Non-pigmented ciliary epithelial cell (primary cell): ENCODE measurements at places on chromosomes 6 and 20.

DNA sequence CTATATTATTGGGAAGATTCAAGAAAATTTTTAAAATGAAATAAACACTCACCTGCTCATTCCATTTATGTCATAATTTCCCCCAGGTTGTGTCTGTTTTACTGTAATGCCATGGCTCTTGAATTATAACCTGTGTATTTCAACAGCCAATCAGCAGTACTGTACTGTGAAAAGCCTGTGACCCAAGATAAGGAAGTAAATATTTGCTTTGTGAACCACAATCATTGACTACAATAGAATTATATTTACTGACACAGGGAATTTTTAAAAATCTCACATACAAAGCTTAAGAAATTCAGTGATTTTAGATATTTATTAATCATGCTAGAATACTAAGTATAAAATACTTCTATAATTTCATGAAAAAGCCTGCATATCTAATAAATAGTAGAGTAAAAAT, 6.0 kb downstream of the RGS17 start:
- no peak for DNase-seq

DNA sequence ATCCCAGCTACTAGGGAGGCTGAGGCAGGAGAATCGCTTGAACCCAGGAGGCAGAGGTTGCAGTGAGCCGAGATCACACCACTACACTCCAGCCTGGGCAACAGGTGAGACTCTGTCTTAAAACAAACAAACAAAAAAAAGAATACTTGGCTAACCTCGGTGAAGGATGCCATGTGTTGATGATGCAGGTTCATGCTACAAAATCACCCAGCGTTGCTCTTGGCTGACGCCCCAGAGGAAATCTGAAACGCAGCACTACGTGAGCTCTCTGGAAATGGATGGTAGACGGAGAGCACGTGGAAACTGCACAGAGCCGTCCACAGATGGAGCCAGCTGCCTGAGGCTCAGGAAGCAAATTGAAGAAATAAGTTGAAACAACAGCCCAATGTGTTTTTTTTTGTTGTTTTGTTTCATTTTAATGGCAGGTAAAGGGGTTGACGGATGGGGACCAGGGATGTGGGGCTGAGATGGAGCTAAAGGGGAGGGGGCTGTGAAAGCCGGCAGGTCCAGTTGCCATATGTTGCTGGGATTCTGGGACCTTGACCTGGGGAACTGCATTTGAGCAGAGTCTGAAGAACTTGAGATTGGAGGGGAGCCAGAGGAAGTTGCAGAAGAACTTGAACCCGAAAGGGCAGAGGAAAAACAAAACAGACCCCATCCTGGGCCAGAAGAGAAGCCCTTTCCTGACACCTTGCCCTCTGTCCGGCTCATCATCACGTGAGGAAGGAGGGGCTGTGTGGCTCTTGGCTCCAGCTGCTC, 12.8 kb upstream of the MANBAL start:
- DNase-seq: peak; percentile 60

DNA sequence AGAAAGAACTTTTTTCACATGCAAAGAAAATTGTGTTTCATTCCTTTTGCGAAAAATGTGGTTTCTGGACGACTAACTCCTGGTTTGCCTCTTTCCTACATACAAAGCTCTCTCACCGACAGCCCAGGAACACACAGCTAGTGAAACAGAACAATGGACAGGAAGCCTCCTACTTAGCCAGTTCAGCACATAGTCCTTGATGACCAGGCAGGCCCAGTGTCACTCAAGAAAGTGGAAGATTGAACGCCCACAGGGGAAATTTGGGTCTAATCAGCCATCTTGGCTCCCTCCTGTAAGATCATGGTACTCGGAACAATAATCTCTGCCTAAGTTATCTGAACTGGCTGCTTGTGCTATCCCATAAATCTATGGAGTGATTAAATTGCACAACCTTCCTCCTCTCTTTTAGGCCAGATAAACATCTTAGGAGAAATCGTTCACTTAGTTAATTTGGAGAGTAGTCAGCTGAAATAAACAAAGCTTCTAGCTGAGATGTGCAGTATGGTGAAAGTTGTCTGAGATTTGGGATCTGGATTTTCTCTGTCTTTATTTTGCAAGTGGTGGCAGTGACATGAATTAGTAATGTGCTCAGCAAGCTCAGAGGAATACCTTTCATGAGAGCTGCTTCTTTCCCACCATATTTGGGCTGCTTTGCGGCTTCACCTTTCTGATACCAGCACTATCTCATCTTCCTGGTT, 147.0 kb downstream of the MTFR2 start:
- no peak for DNase-seq

- peak; percentile 36 for DNase-seq
Observed at GRCh38 chr6:143621876-143622605, 55.7 kb upstream of the PHACTR2 start.

DNA sequence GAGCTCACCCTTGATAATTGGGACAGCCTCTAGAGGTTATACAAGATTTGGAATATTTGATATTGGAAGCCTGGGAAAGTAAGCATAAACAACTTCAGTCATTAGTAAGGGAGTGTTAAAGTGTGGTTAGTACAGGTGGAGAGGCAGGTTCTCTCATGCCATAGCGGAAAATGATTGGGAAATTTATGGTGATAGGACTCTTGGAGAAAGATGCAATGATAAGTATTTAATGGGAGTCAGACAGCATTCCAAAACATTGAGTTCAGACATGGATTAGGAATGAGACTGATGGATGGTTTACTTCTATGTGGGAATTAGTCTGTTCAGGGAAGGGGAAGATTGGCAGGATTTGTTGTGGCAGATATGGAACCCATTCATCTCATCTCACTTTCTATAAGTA, 152.7 kb downstream of the MCHR2 start:
- no peak for DNase-seq

DNA sequence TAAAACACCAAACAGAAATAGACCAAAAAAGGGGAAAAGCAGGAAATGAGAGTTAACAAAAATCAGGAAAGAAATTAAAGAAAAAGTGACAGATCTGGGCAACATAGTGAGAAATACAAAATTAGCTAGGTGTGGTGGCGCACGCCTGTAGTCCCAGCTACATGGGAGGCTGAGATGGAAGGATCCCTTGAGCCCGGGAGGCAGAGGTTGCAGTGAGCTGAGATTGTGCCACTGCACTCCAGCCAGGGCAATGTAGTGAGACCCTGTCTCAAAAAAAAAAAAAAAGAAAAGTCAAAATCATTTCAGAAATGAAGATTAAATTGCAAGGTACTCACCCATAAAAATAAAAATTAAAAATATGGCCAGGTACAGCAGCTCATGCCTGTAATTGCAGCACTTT, 13.0 kb upstream of the GRM4 start:
- DNase-seq: no peak

GRCh38 chr6:129696843-129697242, 13.1 kb downstream of the ARHGAP18 start:
- DNase-seq: no peak

GRCh38 chr6:37256692-37257319, 766 bp upstream of the TBC1D22B start:
- DNase-seq: no peak

DNA sequence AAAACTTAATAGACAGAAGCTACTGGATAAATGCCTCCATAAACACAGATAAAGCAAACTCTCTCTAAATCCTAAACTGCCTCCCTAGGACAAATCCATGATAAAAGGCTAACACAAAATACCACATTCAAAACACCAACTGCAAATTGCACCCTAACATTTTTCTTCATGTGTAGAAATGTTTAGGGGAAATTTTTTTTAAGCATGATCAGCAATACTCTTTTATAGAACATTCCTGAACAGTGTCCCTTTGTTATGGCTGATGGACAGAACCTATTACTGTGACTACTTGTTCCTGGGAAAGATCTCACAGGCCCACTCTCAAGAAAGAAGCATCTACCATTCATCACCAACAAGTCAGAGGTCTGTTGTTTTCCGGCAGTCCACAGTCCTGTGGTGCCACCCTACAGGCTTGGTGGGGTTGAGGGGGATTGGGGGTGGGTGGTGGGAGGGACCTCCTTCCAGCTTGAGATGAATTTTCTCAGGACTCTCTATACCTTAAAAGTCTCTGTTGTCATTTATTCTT, 64.5 kb downstream of the DTNBP1 start:
- DNase-seq: no peak

- DNase-seq: no peak
Observed at GRCh38 chr6:47650553-47651432, 47.6 kb upstream of the ADGRF4 start.

DNA sequence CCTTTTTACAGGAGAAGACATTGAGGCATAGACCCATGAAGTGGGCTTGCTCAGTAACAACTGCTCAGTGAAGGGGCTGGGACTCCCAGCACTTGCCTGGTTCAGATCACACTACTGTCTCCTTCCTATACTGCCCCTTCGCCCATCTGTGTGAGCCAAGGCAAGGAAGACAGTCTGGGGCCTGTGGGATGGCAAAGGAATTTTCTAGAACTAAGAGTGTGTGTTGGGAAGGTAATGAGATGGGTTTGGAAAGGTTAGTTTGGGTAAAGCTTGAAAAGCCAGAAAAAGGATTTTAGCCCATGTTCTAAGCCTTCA, 213.3 kb upstream of the AGPAT4 start:
- DNase-seq: no peak

DNA sequence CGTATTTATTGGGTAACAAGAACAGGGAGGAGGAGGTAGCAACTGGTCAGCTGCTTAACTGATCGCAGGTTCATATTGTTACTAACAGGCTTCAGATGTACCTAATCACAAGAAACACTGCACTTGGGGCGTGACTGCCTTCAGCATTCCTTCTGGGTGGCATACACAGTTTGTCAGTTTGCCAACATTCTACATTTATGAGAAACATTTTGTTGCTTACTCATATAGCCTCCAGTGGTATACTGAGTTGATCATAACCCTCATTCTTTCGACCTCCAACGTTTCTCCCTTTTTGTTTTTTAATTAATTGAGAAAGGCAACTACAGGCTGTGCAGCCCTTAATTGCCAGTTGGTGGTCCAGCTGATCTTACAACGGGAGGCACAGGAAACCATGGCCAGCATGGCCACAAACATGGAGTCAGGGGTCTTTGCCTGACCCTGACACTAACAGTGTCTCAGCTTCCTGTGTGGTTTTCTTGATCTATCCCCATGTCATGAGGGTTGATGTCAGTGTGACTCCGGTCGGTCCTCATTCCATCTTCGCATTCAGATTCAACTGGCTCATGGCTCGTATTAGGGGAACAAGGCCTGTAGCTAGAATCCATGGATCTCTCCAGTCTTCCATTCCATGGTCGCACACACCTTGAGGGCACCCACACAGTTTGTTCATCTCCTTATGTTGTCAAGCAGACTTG, 9.4 kb downstream of the EPB41L2 start:
- DNase-seq: no peak

DNA sequence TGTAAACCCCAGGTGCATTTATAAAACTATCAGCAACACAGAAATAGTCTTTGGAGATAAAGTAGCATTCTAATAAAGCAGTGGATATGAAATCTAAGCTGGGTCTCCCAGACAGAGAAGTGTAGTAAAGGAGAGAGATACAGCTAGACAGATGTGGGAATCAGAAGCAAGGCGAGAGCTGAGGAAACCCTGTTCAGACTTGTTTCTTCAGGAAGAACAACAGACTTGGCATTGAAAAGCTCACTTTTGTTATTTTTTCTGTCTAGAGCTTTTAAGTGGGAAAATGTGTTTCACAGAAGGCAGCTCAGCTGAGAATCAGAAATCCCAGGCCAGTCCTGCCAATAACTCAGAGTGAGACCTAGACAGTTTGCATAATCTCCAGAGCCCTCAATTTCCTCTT, 52.9 kb downstream of the SLC35B3 start:
- no peak for DNase-seq

GRCh38 chr6:106894978-106895702, 79.4 kb downstream of the CD24 start:
- DNase-seq: peak; percentile 10

GRCh38 chr6:16762550-16763477, 1.6 kb upstream of the ATXN1 start:
- peak; percentile 83 for DNase-seq

DNA sequence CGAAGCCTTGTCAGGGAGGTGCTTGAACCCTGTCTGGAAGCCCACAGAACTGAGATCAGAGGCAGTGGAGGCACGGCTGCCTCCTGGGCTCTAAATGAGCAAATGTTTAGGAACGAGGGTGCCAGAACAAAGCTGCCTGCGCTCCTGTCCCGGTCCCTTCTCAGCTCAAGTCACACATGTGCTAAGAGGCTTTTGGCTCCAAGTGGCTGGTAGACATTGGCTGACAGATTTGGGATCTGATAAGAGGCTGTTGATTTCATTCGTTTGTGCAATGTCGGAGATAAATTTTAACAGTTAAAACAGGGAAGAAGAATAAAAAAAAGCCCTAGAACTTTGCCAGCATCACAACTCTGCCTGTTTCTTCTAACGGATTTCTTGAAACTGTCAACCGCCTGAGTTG, 191.8 kb downstream of the NRN1 start:
- no peak for DNase-seq

DNA sequence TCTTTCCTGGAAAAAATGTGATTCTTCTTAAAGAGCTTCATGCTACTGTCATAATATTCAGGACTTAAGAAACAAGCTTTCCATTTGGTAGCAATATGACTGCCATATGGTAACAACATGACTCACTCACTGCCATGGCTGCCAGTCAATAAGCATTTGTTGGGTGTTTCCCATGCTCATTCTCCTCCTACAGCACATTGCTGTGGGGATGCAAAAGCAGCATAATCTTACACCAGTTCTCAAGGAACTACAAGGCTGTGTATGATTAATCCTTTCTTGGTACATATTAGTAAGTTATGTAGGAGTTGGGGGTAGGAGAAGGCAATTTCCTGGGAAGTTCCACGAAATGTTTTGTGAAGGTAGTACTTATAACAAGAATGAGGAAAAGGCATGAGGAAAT, 76.7 kb downstream of the CEP162 start:
- DNase-seq: peak; percentile 30

- no peak for DNase-seq
Observed at GRCh38 chr6:168905451-168906090, 348.1 kb downstream of the THBS2 start.

- DNase-seq: no peak
Observed at GRCh38 chr6:11110921-11111768, at the start of gene ERVFRD-1. Gene ERVFRD-1, minus strand, starts transcription at chr6:11111725. Its CDS starts 6,415 bp downstream, at chr6:11105310.

GRCh38 chr6:53671111-53671510, 5.6 kb upstream of the KLHL31 start:
- DNase-seq: no peak

DNA sequence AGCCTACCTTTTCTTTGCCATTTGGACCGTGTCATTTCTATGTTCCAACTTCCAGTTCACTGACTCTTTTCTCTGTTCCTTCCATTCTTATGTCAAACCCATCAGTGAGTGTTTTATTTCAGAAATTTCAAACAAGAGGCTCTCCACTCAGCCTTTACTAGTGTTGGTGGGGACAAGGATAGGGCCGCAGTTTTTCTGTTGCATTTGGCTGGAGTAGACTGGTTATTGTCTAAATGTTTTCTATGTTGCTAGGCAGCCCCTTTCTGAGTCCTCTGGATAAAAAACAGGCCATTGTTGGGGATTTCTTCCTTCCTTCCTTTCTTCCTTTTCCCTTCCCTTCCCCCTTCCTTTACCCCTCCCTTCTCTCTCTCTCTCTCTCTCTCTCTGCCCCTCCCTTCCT, 288.6 kb downstream of the PRKN start:
- no peak for DNase-seq

DNA sequence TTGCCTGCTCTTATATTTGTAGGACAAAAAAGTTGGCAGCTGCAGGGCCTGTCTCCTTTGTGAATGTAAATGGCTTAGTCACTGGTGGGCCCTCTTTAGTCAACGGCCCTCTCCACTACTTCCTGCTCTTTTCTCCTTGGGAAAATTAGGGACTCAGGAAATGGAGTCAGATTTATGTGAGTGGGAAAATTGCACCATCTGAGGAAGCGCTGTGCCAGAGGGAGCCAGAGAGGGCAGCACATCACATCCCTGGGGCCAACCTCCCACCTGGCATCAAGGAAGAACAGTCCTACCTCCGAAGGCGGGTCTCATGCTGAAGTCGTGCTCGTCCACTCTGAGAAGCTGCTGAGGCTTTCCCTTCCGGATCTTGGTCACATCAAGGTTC, 15.6 kb downstream of the GABRR2 start:
- DNase-seq: no peak
